ENCODE measurements at places on chromosomes 11 and 22. TPM values are rescaled to one million over a fixed set of nuclear protein-coding genes. Genes with fewer than 3 reads are reported as not detected.

GRCh38 chr22:43448048-43448447 lies 36.2 kb downstream of the MPPED1 start:
- DNase-seq, result no peak

DNA sequence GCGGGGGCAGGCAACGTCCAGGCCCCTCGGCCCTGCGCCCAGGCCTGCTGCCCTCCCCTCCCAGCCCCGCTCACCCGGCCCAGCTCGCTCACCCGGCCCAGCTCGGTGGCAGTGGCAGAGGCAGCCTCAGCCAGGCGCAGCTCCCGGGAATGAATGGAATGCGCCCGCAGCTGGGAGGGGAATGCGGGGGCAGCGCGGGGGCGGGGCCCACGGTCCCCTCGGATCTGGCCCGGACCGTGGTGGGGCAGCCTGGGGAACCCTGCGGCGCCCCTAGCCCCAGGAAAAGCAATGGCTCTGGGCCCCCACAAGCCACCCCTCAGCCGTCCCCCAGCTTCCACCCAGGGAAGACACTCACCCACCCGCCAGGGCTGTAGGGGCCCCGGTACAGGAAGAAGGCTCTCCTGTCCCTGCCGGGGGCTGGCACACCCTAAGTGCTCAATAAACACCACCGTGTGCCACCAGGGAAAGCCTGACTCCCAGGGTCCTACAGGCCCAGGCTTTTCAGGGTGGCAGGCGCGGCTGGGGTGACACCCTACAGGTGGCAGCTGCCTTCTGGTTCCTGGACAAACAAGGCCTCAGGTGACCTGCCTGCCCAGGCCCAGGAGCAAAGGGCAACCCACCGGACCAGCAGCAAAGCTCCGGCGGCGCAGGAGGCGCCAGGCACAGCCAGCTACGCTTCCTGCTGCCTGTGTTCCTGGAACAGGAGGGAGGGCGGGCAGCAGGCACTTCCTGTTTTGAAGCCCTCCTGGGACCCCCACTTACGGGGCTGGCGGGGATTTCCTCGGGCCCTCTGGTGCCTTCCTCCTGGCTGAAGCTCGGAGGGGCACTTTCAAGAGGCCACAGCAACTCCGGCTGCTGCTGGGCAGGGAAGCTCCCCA lies 13.8 kb downstream of the PLXNB2 start:
- DNase-seq, result no peak

DNA sequence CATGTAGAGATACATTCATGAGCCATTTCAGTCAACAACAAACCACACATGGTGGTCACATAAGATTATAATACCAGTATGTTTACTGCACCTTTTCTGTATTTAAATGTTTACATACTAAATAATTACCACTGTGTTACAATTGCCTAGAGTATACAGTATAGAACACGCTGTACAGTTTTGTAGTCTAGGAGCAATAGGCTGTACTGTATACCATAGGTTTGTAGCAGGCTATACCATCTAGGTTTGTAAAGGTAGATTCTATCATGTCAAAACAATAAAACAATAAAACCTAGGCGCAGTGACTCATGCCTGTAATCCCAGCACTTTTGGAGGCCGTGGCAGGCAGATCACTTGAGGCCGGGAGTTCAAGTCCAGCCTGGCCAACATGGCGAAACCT lies 1.1 kb downstream of the TRIM48 start:
- no peak for DNase-seq

GRCh38 chr11:82732734-82733443 lies 775 bp downstream of the FAM181B start:
- DNase-seq, result no peak

Gene OR52I1
- not detected for total RNA-seq

DNA sequence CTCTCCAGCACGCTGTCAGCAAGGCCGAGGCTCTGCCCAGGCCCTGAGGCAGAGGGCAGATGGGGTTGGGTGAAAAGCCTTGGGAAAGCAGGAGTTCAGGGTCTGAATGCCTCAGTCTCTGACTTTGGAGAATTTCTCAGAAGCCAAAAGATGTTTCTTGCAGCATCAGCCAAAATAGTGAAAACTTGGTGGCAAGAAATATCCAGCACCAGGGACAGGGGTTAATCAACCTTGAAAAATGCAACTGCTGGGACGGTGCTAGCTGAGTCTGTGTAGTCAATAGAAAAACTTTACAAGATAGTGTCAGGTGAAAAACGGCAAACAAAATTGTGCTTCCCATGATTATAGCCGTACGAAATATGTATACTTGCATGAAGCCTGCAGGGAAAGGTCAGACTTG lies 1.4 kb upstream of the ABCC8 start:
- no peak for DNase-seq

- DNase-seq, result no peak
These were observed 11.8 kb downstream of the RCOR2 start for GRCh38 chr11:63905179-63905578.

Gene TRIM49
- not detected for total RNA-seq

Gene MTMR3
- 15.7 TPM for total RNA-seq

DNA sequence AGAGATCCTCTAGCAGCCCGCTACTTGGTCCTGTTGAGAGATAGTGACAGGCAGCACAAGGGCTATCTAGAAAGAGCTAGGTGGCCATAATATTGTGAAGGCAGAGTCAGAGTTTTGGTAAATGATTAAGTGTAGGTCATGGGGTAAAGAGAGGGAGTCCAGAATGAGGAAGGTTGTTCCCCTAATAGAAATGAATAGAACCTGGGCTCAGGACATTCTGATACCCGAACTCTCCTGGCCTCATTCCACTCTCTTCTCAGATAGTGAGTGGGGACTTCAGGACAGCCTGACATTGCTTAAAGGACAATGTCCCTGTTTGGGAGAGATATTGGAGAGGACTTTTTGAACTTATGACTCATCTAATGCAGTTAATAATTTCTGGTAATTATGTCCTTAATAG lies 20.6 kb downstream of the SLC5A1 start:
- DNase-seq, result no peak

DNA sequence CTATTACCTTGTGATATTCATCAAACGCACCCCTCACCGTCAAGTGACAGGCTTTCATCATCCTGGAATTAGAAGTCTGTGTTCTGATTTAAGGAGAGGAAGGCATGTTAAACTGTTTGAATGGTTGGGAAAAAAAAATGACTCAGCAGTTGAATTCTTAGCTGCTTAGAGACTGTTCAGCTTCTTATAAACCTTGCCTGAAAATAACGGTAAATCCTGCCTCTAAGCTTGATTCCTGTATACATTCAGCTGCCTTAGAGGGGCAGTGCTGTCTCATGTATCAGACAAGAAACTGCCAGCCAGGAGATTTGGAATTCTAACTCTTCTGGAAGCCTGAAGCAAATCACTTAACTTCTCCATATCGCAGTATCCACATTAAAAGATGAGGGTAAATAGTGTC lies 437.4 kb downstream of the JRKL start:
- DNase-seq, result peak; percentile 2

DNA sequence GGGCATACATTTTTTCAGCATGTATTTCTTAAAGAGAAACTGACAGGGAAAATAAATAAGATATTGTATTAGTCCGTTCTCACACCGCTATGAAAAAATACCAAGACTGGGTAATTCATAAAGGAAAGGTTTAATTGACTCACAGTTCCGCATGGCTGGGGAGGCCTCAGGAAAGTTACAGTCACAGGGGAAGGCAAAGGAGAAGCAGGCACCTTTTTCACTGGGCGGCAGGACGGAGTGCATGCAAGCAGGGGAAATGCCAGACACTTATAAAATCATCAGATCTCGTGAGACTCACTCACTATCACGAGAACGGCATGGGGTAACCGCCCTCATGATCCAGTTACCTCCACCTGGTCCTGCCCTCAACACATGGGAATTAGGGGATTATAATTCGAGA lies 44.2 kb downstream of the PPFIA1 start:
- peak; percentile 85 for DNase-seq

GRCh38 chr11:40797981-40798380 lies 661.5 kb downstream of the LRRC4C start:
- no peak for DNase-seq

Gene PACS1
- 12.0 TPM for total RNA-seq

DNA sequence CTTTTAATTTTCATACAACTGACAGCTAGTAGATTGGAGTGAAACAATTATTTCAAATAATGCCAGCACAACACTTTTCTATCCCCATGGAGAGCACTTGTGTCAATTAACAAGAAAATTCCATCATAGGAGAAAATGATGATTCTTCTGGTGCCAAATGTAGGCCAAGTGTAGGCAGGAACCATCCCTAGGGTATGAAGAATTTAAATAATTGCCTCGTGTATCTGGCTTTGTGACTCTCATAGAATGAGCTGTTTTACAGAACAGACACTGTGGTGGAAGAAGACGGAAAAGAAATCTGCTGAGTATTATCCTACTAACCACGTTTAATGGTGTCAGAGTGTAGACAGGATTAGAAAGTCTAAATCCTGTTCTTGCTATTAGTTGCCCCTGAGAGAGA lies 1542.2 kb downstream of the LRRC4C start:
- no peak for DNase-seq

Gene C11orf91
- total RNA-seq, result not detected

Gene PRG3
- not detected for total RNA-seq

GRCh38 chr22:50488886-50489285 lies 2.2 kb downstream of the MIOX start:
- no peak for DNase-seq

DNA sequence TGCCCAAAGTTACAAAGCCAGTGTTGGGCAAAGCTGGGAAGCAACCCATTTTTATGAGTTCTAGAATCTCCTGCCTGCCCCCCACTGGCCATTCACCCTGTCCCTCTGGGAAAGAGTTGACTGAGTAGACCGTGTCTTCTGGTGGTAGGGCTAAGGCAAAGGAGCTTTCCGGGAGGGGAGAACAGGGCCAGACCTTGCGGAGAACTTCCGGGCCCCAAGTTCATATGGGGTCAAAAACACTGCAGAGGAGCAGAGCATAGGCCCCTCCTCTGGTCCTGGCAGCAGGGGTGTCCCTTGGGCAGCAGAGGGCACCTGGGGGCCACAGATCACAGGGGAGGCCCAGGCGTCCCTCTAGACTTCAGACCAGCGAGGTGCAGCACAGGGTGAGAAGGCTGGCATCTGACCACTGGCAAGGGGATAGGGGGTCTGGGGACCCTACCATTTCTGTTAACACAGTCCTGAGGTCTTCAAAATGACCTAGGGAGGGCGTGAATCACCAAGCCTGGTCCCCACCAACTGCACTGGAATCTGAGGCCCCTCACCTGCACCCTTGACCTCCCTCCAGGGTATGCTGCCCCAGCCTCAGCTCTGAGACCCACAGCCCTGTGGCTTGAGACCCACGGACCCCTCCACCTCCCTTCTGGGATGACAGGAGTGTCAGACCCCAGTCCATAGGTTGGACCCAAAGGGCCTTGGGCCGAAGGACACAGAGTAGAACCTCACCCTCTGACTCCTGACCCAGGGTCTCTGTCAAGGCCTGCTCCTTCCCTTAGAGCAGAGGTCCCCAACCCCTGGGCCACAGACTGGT lies 1.3 kb upstream of the ARAP1 start:
- DNase-seq, result peak; percentile 21

Gene FREY1
- total RNA-seq, result 1.2 TPM

Gene MMP11
- 1.1 TPM for total RNA-seq

Gene KCNJ4
- 0.29 TPM for total RNA-seq

DNA sequence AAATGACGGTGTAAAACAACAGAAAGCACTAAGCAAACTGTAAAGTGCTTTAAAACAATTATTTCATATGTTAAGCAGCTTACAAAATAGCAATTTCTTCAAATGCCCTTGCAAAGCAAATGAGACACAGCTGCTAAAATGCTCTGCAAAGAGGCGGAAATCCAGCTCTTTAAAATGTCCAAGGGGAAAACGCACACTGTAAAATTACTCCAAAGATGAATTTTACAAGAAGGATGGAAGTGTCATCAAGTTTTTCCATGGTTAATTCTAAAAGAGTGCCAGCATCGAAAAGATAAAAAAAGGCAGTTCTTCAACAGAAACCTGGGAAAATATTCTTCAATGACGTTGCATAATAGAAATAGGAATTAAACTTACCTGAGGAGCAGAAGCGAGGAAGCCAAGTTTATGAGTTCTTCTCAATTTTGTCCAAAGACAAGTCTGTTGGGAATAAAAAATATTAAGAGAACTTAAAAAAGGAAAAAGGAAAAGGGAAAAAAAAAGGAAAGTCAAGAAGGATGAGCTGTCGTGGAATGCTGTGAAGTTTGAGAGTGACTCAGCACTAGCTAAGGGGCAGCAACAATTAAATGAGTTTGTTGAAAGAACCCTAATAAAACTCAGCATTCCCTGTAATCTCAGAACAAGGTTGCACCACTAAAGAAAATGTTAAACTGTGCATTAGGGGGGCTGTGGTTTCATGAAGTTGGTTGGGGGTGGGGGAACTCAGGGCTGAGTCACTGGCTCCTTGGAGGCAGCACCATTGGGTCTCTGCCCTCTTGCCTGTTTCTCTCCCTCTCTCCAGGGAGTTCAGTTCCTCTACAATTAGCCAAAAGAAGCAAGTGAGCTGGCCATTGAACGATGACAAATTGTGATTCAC lies 64.2 kb upstream of the BLID start:
- no peak for DNase-seq

GRCh38 chr22:19463491-19464469 lies 15.2 kb downstream of the UFD1 start:
- DNase-seq, result no peak

- no peak for DNase-seq
These were observed 1.7 kb upstream of the JAM3 start for GRCh38 chr11:134066943-134067885.

Gene NLRP14
- 0.08 TPM for total RNA-seq
